Stimulated activated CD8-positive, alpha-beta memory T cell treated with anti-CD3 and anti-CD28 coated beads, Interleukin-7, amount 100 ng/mL, for 1 hour (primary cell): ENCODE measurements at places on chromosomes 12 and 14.

- DNase-seq, result no peak
Measured at GRCh38 chr14:94944636-94945258, 174.8 kb upstream of the GSC start.

DNA sequence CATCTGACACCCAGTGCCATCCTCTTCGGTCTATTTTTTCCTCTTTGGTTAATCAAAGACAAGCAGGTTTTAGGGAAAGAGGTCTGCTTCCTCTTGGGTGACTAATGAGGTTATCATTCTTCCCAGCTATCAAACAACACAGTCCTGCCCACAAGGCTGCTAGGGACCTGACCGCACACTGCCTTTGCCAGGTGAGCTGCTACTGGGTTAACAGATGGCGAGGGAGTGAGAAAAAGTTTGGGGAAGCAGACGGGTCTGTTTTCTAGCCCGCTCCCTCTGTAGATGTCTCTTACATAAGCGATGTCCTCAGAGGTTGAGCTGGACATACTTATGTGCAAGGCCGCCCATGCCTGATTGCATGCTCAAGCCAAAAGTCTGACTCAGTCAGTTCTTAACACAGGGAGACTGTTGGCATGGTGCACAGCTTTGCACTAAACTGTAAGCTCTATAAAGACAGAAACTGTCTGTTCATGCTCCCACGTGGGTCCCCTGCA lies 94.1 kb downstream of the SLC15A4 start:
- no peak for DNase-seq

DNA sequence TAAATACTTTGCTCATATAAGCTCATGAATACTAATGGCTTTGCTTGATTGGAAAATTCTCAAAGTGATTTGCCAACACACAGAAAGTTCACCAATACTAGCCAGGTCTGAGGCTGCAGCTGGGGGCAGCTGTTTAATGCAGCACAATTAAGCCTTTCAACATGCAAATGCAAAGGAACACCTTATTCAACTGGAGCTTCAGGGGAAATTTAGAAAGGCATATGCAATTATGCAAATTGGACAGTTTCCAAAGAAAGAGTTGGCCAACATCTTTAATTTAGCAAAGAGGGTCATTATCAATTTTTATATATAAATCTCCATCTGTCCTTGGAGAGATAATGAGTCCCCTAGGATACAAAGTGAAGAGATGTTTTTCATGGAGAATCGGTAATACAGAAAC lies 40.2 kb upstream of the OTOGL start:
- DNase-seq, result no peak

DNA sequence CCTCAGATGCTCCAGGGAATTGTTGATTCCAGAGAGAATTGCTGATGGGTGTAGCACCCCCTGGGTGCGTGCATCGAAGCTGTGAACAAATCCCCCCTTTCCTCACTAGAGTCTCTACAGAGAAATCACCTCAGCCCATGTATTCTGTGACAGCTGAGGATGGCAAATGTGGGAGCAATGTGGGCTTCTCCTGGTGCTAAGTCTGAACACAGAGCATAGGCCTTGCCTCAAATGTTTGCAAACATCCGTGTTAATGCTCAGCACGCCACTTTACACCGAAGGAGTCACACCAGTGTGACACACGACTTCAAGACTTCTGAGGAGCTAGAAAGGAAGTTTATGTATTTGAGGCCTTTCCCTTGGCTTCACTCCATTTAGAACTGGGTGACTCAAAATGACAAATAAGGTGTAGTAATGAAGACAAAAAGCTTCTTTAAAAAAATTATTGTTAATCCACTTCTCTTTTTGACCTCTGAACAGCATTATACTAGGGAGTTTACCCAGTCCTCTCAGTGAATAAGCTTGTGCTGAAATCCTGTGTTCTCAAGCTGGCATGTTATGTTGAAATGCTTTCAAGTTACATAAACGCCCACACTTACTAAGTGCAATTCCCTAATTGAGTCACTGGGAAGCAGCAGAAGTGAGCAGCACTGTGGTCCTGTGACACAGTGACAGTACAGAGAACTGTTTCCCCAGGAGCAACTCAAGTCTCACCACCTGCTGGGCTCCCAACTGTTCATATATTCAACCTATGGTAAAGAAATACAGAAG lies 92.9 kb downstream of the FAR2 start:
- no peak for DNase-seq

DNA sequence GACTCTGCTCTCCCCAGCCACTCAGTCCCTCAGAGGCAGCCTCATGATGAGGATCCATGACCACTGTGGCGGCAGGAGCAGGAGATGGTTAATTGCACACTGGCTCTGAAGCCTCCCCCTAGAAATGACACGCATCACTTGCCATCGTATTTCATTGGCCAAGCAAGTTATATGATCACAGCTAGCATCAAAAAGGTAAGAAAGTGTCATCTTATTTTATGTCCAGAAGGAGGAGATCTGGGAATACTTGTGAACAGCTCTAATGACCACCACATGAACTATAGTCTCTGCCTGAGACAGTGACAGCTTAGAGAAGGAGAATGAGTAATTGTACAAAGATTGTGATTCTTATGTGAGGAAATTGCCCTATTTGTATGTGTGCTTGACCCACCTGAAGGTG lies 363.4 kb downstream of the NUAK1 start:
- no peak for DNase-seq

DNA sequence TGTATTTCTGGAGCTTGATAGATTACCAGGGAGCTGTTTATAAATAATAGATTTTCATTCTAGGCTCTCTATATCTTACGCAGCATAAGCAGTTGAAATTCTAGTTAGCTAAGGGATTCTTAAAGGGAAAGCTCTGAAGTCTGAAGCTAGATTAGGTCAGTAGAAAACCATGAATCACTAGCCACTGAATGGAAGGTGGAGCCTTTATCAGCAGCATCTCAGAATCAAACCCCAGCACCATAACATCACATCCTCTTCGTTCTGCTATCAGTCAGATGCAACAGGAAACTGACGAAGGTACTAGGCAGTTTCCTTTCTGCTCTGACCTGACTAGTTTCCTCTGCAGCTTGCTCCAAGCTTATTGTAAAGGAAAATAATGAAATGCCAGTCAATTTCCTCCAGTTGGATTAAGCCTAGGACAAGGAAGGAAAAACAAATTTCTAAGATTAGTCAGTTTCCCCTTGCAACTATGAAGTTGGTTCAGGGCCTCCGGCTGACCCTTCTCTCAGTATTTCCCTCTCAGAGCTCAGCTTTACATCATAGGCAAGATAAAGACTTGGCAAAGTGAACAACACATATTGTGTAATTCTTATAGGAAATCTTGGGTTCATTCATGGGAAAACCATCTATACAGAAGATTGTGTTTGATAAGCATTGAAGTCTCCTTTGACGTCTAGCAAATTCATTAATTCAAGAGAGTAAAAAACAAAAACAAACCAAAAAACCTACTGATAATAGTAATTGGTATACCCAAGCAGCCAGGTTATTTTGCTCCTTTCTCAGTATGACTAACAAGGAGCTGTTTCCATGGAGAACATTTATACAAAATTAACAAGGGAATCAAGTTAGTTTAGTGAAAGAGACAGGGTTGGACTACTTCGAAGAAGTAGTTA lies 43.4 kb upstream of the CFAP54 start:
- peak; percentile 30 for DNase-seq
